ENCODE measurements at places on chromosomes 16 and 17.

GRCh38 chr17:77873500-77874302 lies 84.8 kb upstream of the TNRC6C start:
- DNase-seq: no peak

DNA sequence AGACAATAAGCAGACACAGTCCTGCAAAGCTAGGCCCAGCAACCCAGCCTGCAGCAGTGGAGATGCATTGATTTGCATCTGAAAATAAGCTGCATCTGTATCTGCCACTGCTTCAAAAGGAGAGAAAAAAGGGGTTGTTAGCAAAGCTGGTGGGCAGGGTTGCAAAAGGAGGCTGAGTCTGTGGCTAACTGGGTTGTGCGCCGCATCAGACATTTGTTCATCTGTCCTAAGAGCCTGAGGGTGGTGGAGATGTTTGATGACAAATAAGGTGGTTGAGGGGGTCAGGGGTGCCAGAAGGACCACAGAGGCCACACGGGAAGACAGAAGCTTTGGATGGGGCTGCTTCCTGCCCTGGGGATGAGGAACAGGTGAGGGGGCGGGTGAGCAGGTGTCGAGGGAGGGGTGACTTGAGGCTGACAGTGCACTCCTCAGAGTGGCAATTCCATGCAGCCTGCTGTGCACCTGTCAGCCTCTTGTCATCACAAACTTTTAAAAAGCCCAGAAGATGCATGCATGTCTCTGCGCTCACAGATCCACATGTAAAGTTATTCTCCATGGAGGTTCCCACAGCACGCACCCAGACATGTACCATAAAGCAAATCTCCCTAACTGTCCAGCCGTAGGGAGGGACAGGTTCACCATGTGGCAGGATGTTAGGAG lies 35.4 kb downstream of the WSB1 start:
- no peak for DNase-seq

DNA sequence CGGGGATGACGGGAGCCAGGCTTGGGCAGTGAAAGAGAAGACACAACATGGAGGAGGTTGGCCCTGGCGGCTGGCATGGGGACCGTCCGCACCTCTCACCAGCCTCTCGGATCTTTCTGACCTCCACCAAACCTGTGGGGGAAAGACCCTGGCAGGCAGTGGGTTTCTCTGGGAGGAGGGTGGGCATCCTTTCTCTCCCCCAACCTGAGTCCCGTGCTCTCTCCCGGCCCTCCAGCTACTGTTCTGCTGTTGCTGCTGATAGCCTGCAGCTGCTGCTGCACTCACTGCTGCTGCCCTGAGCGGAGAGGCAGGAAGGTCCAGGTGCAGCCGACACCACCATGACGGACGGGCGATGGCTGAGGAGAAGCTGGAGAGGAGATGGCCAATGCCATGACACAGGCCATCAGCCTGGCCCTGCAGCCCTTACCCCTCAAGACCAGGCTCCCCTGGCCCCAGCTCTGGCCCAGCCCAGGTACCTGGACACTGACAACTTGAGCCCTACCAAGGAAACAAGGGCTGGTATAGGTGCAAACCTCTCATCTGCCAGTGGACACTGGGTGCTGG lies 7.4 kb downstream of the SMIM5 start:
- DNase-seq: no peak

- DNase-seq: no peak
Observed at GRCh38 chr17:9887508-9887907, 17.6 kb downstream of the RCVRN start.

- no peak for DNase-seq
Observed at GRCh38 chr17:7440834-7441195, 1.5 kb downstream of the FGF11 start.

GRCh38 chr17:21272881-21273792 lies 11.4 kb upstream of the MAP2K3 start:
- DNase-seq: no peak

GRCh38 chr16:78705694-78706093 lies 606.2 kb downstream of the WWOX start:
- no peak for DNase-seq

- DNase-seq: no peak
Observed at GRCh38 chr17:18025945-18026776, 12.8 kb downstream of the ATPAF2 start.

DNA sequence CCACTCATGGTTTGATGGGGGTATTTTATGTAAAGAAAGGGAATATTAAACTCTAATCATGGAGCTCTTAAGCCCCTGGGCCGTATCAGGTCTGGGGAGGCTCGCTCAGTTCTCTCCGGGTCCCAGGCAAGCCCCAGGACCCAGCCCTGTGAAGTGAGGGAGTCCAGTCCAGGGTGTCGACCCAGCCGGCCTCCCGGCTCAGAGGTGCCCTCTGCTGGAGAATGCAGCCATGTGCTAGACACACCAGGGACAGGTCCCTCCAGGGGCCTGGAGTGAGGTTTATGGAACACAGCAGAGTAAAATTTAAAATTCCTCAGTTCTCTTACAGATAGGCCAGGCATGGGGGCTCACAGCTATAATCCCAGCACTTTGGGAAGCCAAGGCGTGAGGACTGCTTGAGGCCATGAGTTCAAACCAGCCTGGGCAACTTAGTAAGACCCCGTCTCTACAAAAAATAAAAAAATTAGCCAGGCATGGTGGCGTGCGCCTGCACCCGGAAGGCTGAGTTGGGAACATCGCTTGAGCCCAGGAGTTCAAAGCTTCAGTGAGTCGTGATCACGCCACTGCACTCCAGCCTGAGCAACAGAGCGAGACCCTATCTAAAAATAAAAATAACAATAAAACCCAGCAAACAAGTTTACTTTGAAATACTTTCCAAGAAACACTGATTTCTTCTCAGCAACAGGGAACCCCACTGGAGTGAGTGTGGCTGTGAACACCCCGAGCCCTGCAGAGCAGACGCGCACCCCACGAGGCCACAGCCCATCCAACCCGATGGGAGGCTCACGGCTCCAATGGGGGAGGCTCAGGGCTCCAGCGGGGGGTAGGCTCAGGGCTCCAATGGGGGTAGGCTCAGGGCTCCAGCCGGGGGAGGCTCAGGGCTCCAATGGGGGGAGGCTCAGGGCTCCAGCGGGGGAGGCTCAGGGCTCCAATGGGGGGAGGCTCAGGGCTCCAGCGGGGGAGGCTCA lies 72.2 kb downstream of the ZNF778 start:
- peak; percentile 19 for DNase-seq

- no peak for DNase-seq
Observed at GRCh38 chr16:68338326-68339119, 27.7 kb downstream of the PRMT7 start.

DNA sequence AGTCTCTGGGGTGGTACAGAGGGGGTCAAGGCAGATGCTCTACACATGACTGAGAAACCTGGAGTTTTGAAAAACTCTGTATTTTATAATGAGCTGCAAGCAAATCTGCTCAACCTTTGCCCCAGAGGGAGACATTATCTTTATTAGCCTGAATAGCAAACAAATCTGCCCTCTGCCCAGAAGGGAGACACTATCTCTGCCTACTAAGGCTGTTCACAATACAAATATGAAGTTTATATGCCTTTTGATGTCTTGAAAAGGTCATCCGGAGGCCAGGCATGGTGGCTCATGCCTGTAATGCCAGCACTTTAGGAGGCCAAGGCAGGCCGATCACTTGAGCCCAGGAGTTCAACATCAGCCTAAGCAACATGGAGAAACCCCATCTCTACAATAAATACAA lies 11.0 kb upstream of the XYLT1 start:
- no peak for DNase-seq

- DNase-seq: no peak
Observed at GRCh38 chr17:41549596-41550039, 21.5 kb upstream of the KRT19 start.

DNA sequence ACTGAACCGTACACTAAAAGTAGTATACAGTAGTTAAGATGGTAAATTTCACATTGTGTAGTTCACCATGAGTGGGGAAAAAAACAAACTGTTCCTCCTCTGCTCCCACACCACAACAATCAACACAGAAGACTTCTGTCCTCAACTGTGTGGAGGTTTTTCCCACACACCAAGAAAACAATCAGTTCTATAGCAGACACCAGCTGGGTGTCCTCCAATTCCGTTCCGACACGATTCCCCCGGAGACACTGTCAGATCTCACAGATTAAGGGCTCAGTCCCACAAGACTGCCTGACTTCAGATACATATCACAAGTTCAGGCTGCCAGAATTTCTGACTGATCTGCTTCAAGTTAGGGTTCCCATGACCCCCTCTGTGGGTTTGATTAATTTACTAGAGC lies 31.8 kb downstream of the BBS2 start:
- no peak for DNase-seq

- no peak for DNase-seq
Observed at GRCh38 chr17:15257258-15257788, 7.8 kb downstream of the PMP22 start.

DNA sequence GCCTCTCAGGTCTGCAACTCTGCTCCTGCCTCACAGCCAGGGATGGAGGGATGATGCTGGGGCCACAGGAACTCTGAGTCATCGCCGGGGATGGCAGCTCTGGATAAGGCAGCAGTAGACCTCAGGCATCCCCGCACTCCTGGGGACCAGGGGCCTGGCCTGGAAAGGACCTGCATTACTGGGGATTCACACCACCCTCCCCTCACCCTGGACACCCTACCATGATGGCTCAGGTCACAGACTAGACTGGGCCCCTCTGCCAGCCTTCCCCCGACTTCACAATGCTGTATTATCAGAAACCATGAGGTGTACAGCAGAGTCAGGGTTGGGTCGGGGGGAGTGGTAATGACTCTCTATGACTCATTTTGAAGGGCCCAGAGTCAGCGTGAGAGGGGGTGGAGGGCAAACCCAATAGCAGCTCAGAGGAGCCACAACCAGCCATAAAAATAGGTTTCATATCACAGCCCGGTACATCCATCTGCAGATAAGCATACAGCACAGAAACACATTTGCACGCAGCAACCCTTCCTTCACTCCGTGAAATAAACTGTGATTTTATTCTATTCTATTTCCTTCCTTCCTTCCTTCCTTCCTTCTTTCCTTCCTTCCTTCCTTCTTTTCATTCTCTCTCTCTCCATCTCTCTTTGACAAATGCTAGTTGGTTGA lies 28.8 kb downstream of the DYNLRB2 start:
- no peak for DNase-seq

DNA sequence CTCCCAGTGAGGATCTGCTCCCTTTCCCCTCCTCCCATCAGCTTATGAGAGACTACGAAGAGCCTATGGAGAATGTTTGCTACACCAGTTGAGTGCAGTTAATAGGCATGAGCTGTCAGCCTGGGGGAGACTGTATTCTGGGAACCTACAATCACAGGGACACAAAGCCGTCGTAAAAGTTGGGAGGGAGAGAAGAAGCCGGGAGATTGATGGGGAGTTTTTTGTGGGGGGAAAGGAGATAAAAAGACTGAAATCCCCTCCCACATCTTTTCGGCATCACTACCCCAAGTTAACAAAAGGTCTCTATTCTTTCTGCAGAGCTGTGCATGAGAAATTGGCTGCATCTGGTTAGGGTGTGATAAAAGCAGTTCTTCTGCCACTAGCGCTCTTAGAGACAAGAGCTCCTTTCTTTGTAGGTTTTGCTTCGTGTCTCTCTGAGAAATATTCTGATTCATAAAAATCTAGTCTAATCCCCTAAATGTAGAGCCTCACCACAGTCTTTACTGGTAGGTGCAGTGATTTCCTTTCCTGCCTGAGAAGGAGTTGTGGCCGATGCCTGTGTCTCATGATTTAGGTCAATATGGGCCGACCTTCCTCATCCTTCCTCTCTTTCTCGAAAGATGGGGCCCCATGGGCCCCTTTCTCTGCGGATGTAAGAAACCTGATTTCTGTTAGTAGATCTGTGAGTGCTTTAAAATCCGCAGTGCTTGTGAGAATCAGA lies 77.4 kb downstream of the BPTF start:
- no peak for DNase-seq

DNA sequence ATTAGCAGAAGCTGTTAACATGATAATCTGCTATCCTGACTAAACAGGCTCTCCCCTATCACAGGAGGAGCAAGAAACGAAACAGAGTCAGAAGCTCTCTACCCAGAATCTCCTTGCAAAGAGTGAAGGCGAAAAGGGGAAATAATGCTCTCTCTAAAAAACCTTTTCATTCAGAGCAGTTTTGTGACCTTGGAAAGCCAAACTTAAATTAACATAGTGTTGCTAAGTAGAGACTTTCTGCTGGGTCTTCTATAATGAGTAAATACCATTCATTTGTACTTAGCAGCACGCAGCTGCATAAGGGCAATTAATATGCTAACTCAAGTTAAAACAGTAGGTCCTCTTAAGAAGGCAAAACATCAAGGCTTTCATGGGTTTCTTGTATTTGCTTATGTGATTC lies 101.7 kb upstream of the GPR139 start:
- no peak for DNase-seq

GRCh38 chr16:21001262-21001661 lies 100.7 kb downstream of the LYRM1 start:
- DNase-seq: no peak

DNA sequence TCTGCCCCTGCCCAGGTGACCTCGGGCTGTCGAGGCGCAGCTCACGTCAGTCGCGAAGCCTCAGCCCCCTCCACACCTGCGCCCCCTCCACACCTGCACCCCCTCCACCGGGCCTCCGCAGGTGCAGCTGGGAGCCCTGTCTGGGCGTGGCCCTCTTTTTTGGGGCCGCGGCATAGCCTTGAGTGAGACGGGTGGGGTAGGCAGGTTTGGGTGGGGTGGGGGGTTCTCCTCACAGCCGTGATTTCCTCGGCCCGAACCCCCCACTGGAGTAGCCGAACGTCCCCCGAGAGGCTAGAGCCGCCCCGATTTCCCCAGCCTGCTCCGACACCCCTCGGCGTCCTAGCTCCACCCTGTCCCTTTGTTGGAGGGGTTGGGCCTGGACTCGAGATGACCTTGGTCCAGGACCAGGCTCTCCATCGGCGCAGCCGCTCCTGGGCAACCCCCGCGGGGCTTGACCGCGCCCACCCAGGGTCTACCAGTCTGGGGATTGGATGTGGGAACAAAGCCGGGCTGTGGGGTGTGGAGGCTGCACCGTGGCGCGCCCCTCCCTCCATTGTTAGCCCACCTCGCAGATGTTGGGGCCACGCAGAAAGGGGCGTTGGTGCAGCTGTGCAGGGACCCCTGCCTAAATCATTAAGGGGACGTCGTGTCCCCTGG lies 626 bp downstream of the TUBB3 start:
- DNase-seq: no peak

DNA sequence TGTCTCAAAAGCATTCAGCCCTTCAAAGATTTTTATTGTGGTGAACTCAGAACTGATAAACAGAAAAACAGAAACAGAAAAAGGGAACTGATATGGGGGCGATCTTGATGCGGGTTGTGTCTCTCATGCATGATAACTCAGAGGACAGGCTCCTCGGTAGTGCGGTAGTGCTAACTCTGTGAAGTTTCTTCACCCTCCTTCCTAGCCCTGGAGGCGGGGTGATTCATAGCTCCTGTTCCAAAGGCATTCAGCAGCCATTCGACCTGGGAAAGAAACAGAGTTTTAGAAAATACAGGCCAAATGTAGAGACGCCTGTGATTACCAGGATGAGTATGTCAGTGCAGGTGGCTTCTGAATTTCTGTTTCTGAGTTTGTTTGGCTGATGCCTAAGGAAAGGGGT lies 5.5 kb upstream of the MAF start:
- DNase-seq: no peak

DNA sequence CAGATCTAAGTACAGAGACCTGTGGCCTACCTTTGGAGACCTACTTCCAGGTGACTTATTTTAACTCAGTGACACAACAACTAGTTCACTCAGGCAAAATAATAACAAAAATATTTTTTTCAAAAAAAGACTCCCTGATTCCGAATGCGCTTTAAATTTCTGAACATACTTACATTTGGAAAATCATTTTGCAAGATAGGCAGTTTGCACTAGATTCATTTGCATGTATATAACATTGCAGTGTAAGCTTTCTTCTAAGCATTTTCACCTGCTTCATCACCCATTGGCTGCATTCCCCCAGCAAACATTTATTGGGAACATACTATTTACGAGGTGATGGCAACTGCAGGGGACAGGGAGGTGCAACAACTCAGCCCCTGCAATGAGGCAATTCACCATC lies 166.8 kb downstream of the GRIN2A start:
- DNase-seq: no peak

All from stimulated activated CD4-positive, alpha-beta T cell treated with anti-CD3 and anti-CD28 coated beads, TNF-alpha, amount 100 ng/mL, for 1 hour (primary cell).